M059J (cell line): ENCODE measurements at places on chromosomes 11 and 22. TPM values are rescaled to one million over a fixed set of nuclear protein-coding genes. Genes with fewer than 3 reads are reported as not detected.

TSPAN32 gene
- 0.07 TPM in 1 of 2 replicates, not detected in the other for total RNA-seq

GAS2L1 gene
- total RNA-seq: 10.2 and 17.2 TPM in 2 replicates

IL17REL gene
- total RNA-seq: not detected in 2 replicates

P2RX3 gene
- not detected in 2 replicates for total RNA-seq

OR2AT4 gene
- not detected in 2 replicates for total RNA-seq

SERHL2 gene
- 0.15 and 0.22 TPM in 2 replicates for total RNA-seq

CHRNA10 gene
- total RNA-seq: 0.86 and 0.94 TPM in 2 replicates

BATF2 gene
- total RNA-seq: 5.9 and 6.2 TPM in 2 replicates

SSRP1 gene
- total RNA-seq: 96.0 and 145 TPM in 2 replicates

CSF2RB gene
- total RNA-seq: 0.02 TPM in 1 of 2 replicates, not detected in the other

MRTFA gene
- total RNA-seq: 25.4 and 25.8 TPM in 2 replicates

OR52I2 gene
- not detected in 2 replicates for total RNA-seq

CDKN1C gene
- 4.4 and 6.2 TPM in 2 replicates for total RNA-seq

SUSD2 gene
- total RNA-seq: 0.15 TPM in 1 of 2 replicates, not detected in the other

ARHGAP42 gene
- total RNA-seq: 5.9 and 7.0 TPM in 2 replicates

C22orf42 gene
- total RNA-seq: not detected in 2 replicates

SCO2 gene
- 1.6 TPM in 1 of 2 replicates, not detected in the other for total RNA-seq

AQP11 gene
- 2.4 and 3.6 TPM in 2 replicates for total RNA-seq

PARVG gene
- not detected in 2 replicates for total RNA-seq

CARNS1 gene
- total RNA-seq: 0.22 TPM in 1 of 2 replicates, not detected in the other
